Cardiac muscle cell (in vitro differentiated cells and primary cell): ENCODE measurements at places on chromosomes 4 and X. TPM values are rescaled to one million over a fixed set of nuclear protein-coding genes. Genes with fewer than 3 reads are reported as not detected.

DNA sequence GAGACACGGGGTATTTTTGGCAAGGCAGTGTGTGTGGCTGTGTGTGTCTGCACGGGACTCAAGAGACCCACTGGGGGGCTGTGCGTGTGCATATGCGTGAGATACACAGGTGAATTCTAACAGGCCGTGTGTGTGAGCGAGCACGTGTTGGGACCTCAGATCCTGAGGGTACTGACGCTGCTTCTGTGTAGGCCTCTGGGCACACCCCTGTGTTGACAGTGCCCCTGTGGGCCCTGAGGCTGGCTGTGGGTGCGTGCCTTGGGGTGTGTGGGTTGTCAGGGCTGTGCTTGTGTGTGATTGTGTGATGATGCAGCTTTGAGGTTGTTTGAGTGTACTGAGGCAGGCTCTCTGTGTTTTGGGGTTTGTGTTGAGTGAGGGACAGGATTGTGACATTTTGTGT is 13.9 kb downstream of the FOXP3 start:
- no peak for DNase-seq

The KIF4A gene
- polyA plus RNA-seq: 4.7 and 22.7 TPM in 2 replicates

The TMEM154 gene
- 0.21 and 1.0 TPM in 2 replicates for polyA plus RNA-seq

- no peak for DNase-seq
These were observed 300.3 kb upstream of the IGFBP7 start for GRCh38 chr4:57410331-57411052.

DNA sequence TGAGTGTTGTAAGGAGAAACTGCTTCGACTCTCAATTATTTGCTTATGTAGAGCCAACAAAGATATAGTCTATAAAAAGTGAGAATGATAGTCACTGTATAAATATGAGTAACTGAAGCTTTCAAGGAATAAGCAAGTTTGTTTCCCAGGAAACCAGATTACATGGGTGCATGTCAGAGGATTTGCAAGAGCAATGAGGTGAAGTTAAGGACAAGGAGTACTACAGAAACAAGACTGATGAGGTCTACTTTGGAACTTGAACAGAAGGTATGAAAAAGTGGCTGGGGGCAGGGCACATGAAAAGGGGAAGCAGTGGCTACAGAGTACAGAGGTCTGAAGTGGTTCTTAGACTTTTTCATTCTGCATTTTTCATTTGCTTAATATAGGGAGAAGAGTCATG is 321.0 kb upstream of the CXXC4 start:
- DNase-seq: no peak

DNA sequence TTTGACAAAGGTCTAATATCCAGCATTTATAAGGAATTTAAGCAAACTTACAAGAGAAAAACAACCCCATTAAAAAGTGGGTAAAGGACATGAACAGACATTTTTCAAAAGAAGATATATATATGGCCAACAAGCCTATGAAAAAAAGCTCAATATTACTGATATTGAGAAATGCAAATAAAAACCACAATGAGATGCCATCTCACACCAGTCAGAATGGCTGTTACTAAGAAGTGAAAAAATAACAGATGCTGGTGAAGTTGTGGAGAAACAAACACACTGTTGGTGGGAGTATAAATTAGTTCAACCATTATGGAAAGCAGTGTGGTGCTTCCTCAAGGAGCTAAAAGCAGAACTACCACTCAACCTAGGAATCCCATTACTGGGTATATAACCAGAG is 91.6 kb upstream of the EFHC2 start:
- no peak for DNase-seq
